Activated CD8-positive, alpha-beta T cell treated with anti-CD3 and anti-CD28 coated beads, Interleukin-2, amount 10 ng/mL, durations not matched to agents 7 days and 5 days (primary cell): ENCODE measurements at places on chromosomes 1 and 21. TPM values are rescaled to one million over a fixed set of nuclear protein-coding genes. Genes with fewer than 3 reads are reported as not detected.

DNA sequence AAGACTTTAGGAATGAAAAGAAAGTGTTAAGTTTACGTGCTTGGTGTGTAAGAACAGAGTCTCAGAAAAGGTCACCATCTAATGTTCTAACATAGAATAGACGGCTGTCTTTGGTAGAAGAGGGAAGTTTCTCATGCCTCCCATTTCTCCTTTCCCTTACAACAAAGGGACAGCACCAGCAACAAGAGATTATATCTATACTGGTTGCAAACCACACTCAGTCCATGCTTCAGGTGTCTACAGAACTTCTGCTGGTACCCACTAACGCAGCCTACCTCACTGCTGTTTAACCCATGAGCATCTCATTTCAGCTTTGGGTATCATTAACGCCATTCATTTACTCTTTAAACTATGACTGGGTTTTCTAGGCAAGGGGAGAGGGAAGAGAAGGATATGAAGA, 9.2 kb upstream of the ITPKB start:
- no peak for DNase-seq

The MPL gene
- total RNA-seq, result not detected

DNA sequence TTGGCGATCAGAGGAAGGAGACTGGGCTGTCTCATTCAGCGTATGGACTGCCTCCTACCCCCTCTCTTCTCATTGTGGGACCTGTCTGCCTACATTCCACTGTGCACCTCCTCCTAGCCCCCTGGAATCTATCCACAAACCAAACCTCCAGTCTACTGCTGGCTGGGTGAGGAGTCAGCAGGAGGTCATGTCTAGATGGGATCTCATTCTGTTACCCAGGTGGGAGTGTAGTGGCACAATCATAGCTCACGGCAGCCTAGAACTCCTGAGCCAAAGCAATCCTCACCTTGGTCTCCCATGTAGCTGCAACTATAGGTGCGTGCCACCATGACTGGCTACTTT, 18.0 kb upstream of the TTC22 start:
- DNase-seq, result no peak

GRCh38 chr1:229640455-229640854, 14.4 kb downstream of the URB2 start:
- no peak for DNase-seq

The TAS1R3 gene
- 0.78 TPM for total RNA-seq

The APOBEC4 gene
- total RNA-seq, result not detected

DNA sequence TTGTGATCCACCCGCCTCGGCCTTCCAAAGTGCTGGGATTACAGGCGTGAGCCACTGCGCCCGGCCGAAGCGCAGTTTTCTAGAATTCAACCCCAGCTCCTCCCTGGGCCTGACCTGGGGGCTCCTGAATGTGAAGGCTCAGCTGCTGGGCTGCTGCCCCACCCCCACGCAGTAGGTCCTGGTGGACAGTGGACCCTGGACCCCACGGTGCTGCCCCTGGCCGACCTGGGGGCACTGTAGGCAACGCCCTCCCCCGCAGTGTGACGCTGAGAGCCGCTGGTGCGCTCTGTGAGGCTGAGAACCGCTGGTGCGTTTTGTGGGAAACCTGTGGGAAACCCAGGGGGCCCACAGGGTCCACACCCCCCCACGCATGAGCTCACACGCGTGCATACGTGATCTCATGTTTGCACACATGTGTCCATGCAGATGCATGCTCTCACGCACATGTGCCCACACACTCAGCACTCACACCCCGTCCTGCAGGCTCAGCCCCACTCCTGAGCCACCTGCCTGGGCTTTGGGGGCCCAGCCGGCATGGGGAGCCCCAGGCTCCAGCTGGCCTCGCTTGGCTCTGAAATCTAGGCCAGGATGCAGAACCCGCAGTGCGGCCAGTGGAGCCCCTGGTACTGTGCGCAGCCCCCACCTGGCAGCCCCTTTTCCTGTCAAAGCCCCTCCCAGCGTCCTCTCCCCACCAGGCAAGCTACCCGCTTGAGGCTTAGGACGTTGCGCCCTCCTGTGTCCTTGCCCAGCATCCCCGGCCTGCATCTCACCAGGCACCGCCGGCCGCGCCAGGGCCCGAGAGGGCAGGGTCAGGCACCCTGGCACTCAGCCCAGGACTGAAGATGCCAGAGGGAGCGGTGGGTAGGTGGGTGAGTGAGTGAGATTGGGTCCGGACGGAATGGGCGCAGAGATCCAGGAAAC, 67.7 kb downstream of the COL18A1 start:
- DNase-seq, result no peak

- no peak for DNase-seq
Measured at GRCh38 chr1:153357853-153358690, at the start of gene S100A9. S100A9 (plus strand) TSS chr1:153357854; CDS start chr1:153358284, 430 bp downstream.

DNA sequence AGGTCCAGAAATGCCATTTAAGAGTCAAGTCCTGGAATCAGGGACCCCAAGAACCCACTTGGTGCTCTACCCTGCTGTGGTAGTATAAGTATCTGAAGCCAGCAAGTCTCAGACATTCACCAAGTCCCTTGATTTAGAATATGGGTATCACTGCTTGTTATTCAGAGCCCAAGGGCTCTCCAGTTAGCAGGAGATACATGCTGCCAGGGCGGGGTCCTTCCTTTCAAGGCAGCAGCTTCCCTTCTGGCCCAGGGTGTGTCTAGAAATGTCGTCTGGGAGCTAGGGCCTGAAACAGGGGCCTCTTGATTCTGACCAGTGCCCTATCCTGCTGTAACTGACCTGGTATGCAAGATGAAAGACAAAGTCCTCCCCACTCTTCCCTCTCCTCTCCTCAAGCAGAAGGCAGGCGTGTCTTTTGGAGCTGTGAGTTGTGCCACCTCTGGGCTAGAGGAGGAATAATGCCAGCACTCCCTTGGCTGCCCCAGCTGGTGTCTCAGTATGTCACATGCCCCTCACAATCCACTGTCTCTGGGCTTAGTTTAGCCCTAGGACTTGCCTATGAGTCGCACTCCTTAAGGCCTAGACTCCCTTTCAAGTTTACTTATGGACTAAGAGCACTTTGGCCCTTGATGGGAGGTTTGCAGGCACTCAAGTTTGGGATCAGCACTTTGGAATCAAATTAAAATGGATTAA, 200.2 kb downstream of the MRPL39 start:
- DNase-seq, result no peak

The PLEKHA6 gene
- total RNA-seq, result 0.29 TPM

The TOR3A gene
- 49.3 TPM for total RNA-seq

- no peak for DNase-seq
Measured at GRCh38 chr1:85225624-85226380, 25.0 kb upstream of the SYDE2 start.

GRCh38 chr1:149942207-149942606, 5.5 kb upstream of the MTMR11 start:
- no peak for DNase-seq

DNA sequence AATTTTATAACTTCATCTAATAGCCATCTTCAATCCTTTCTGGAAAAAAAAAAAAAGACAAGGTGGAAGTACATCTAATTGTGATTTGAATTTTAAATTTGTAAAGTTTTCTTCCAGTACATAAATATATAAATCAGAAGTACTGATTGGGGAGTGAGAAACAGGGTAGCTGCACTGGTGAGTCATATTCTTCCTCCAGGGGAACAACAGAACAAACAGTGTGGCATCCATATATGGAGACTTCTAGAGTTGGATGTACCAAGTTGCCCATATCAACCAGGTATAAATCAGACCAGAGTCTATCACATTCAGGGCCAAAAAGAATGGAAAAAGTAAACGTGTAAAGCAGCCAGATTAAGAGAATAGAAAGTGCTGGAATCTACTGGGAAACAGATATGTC, 66.0 kb upstream of the NRIP1 start:
- DNase-seq, result no peak

The CFAP141 gene
- not detected for total RNA-seq

The GBP5 gene
- 261 TPM for total RNA-seq

DNA sequence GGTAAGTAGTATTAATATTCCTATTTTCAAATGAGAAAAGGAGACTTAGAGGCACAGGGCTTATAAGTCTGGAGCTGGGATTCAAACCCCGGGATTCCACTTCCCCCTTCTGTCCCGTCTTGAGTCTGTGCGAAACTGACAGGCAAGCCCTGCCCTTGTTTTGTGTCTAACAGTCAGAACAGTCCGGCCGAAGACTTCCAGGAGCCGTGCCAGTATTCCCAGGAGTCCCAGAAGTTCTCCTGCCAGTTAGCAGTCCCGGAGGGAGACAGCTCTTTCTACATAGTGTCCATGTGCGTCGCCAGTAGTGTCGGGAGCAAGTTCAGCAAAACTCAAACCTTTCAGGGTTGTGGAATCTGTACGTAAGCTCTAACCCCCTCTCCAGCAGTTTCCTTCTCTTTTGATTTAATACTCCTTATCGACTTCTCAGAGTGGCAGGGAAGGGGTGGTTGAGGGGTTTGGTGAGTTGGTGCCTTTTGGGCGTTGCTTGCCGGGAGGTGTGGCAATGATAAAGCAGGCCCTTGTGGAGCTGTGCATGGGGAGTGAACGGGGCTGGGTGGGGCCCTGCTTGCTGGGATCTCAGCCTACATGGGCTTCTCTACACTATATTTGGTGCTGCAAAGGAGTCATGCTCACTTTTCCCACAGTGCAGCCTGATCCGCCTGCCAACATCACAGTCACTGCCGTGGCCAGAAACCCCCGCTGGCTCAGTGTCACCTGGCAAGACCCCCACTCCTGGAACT, 29.4 kb downstream of the IL6R start:
- DNase-seq, result no peak

- DNase-seq, result no peak
Measured at GRCh38 chr21:42925114-42925926, at the start of gene ERVH48-1. ERVH48-1 (minus strand) TSS chr21:42925630; CDS start chr21:42919006, 6,624 bp downstream.

DNA sequence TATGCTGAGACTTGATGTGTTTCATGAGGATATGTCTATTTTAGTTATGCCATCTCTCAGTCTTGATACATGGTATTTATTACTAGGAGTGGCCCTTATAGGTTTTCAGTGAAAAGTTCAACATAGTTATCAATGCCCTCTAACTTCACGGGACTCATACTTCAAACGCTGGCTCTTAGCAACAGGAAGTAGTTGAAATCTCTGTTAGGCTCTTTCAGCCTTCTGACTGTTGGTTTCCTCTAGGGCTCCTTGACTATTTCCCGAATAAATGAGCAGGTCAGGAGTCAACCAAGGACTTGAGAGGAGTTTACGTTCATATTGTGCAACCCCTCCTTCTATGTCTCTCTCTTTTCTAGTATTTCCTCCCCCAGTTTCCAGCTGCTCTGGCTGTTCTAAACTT, 141.8 kb downstream of the RGS7 start:
- no peak for DNase-seq

- DNase-seq, result no peak
Measured at GRCh38 chr1:234213658-234214128, 159.6 kb upstream of the COA6 start.

DNA sequence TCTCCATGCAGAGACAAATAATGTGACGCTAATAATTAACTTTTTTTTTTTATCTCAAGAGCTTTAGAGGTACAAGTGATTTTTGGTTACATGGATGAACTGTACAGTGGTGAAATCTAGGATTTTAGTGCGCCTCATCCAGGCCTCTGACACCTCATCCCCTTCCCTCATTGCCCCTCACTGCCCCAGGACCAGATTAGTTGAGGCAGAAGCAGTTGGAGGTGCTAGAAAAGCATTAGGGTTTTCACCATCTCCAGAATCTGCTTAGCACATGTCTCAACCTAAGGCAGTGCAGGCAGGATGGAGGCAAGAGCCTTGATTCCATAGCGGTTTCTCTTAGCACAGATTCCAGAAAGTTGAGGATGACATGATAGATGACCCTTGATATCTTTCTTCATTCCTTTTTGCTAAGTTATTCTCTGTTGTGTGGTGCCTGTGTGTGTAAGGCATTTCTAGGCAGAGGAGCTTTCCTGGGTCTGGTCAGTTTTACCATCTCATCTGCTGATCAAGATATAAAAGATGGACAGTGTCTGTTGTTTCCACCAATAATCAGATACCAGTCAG, 16.3 kb upstream of the IL10 start:
- no peak for DNase-seq

The SPATA45 gene
- total RNA-seq, result not detected
